ENCODE measurements at places on chromosomes 7 and 10.

DNA sequence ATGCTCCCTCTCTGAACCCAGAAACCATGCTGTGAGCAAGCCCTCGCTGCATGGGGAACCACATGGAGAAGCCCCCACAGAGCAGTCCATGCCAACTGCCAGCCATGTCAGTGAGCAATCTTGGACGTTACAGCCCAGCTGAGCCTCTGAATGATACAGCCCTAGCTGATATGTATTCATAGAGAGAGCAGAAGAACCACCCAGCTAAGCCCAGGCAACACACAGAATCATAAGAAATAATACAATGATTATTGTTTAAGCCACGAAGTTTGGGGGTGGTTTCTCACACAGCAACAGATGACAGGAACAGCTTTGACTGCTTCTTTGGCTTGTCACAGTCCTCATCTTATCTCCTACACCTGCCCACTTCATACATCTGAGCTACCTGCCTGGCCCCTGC is 32.5 kb upstream of the CARD11 start:
- no peak for DNase-seq

DNA sequence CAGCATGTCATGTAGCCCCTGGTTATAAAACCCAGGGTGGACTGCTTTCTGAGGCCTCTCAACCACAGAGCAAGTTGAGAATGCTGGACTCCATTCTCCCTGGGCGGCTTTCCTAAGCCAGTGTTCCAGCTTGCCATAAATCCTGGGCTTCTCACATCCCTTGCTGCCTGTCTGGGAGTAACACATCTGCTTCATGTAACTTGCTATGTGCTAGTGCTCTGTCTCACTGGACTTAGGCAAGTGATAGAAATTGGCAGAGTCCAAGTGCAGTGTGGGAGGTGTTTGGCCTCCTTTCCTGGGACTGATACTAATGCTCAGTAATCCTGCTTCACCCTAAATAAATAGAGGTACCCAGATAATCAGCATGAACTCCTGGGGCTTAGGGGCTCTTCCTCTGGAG is 277.1 kb upstream of the POM121L12 start:
- no peak for DNase-seq

DNA sequence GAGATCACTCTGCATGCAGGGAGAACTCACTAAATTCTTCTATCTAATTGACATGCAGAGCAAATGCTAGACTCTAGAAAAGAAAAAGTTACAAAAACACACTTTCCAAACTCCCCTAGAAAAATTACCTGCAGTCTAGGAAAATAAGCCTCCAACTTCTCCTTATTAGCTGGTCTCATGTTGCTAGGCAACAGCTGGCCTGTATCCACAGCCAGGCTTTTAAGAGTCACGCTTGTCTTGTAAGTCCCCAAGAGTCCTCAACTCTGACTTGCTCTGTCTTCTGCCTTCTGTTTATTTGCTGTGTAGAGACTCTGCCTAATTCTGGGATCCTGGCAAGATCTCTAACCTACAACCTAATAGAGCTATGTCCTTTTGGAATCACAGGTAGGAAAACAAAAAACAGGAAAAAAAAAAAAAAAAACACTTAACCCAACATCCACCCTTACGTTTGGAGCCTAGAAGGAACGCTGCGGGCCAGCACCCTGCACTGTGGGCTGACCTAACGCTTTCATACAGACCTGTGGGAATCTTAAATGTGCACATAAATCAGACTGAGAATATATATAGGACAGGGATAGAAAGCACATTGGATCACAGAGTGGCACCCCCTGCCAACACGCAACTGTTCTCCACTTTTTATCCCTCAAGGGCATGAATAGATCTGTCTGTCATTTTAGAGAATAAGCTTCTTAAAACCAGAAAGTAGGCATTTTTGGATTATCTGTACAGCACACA is 117.0 kb upstream of the PTPRZ1 start:
- DNase-seq, result no peak

DNA sequence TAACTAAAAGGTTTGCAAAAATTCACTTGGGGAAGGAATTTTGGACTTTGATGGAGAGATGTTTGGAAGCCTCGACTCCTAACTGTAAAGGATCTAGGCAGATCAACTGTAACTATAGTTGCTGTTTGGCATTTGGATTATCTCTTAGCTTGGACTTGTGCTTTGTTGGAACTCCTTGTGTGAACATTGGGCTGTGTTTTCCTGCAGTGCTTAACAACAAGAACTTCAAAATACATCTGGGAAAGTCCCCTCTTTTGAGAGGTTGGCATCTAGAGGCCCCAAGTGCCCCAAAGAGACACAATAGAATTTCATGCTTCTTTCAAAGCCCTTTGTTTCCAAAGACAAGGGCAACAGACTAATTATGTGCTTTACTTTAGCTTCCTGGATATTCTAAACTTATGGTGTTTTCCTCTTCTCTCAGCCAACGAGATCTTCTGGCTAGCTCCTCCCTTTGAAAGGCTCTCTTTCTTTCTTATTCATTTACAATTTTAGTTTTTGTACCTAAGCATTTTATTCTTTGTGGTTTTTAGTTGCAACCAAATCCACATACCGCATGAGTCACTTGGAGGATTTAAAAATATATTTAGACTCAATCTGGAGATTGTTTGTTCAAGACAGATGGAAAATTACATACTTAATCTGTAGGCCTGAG is 11.6 kb downstream of the ABCA13 start:
- no peak for DNase-seq

GRCh38 chr10:34773636-34774630 is 41.2 kb downstream of the PARD3 start:
- DNase-seq, result no peak

- no peak for DNase-seq
Measured at GRCh38 chr7:5625938-5626337, 155.5 kb downstream of the RNF216 start.

GRCh38 chr7:155166673-155167370 is 96.7 kb downstream of the HTR5A start:
- DNase-seq, result no peak

DNA sequence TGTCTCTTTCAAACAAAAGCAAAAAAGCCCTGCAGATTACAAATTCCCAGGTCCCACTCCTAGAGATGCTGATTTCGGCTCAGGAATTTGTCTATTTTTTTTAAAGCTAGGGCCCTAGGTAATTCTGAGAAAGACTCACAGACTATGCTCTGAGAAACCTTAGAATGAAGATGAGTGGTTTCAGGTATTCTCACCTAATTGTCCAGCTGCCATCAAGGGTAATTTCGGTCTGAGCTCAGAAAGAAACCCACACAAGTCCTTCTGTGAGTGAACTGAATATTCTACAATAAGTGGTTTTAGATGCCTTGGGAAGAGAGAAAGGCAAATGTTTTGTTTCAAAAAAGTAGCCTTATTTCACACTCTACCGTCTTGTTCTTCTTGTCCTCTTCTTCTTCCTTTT is 45.7 kb downstream of the DCLRE1A start:
- no peak for DNase-seq

DNA sequence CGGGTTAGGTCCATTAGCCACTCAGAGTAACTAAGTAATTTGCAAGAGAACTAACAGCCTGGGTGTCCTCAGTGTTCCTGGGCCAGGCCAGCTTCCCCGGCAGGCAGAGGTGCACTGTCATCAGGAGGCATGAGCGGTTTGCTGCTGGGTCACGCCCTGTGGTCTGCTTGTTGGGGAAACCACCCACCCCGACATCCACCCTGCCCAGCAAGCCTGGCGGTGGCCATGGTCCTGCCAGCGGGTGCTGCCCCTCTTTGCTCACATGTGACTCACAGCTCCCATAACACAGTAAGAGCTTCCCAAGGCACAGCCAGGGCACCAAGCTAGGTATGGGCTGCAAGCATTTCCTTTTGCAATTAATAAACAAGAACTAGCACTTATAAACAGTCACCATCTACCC is 75.9 kb downstream of the RGS10 start:
- DNase-seq, result no peak

DNA sequence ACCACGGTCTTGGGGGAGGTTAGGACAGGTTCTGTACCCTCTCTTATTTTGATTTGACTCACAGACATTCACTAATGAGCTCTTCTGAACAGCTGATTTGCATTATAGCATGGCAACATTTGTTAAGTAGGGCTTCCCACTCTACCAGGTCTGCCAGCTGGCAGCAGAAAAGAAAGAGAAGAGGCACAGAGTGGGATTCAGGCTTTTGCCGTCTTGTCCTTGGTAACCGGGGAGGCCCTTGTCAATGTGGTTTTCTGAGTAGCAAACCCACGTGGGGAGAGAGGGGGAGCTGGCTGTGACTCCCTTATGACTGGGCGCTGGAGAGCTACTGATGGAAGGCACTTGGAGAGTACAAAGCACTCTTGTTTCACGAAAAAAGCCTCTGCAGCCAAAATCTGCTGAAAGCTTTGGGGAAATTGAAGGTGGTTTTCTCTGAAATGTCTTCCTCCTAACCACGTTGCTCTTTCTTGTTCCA is 355.3 kb upstream of the GALNT17 start:
- DNase-seq, result no peak

GRCh38 chr10:76231286-76231934 is 800.0 kb downstream of the LRMDA start:
- no peak for DNase-seq

DNA sequence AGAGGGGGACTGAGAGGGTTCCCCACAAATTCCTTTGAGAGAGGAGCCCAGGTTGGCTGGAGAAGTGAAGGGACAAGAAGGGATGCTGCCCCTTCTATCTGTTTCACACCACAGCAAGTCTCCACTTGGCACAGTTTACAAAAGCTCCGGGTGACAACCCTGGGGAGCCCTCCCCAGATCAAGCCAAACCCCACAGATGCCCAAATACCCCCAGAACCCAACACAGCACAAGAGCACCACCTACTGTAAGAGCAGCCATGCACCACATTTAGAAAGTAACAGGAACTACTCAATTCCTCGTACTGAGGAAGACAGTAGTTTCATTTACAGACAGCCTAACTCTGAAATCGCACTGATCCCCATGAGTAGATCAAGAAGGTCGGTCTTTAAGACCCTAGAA is 67.8 kb upstream of the ATP6V0A4 start:
- peak; percentile 24 for DNase-seq

DNA sequence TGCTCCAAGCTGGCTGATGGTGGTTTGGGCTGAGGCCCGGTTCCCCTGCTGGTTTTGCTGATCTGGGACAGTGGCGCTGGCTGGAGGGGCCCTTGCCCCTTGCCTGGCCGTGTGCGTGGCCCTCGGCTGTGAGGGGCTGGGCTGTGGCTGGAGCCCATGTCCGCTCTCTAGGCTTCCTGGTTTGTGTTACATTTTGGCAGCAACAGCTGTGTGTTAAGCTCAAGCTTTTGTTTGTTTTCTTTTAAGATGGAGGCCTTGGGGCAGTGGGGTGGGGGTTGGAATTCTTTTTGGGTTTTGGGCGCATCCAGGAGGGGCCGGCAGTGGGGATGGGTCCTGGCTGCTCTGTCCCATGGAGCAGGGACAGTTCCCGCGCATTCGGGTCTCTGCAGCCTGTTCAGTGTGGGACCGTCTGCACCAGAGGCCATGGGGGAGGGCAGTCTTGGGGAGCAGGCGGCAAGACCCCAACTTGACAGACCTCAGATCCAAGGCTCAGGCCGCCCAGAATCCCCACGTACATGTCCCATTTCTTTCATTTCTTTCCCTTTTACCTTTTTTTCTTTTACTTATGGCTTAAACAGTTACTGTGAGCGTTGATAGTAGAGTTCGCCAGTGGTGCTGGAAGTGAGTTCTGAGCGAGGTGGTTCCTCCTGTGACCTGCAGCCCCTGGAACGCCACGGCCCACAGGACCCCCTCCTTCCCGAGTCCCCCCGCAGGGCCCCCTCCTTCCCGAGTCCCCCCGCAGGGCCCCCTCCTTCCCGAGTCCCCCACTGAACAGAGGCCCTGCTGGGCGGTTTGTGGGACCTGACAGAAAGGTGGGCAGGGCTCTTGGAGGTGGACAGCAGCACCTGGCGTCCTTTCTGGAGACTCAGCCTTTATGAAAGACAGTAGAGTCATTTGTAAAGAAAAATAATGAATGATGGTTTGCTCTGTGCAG is 75.3 kb downstream of the INPP5A start:
- DNase-seq, result no peak

DNA sequence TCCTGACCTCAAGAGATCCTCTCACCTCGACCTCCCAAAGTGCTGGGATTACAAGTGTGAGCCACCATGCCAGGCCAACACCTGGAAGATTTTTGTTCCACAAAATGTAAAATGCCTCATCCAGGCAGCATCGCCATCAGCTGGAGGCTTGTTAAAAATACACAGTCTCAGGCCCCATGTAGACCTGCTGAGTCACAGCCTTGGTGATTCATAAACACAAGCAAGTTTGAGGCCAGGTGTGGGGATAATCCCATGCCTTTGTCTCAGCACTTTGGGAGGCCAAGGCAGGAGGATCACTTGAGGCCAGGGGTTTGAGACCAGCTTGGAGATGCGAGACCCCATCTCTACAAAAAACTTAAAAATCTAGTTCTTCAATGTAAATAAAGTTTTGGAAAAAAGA is 49.1 kb upstream of the FOXK1 start:
- DNase-seq, result no peak

DNA sequence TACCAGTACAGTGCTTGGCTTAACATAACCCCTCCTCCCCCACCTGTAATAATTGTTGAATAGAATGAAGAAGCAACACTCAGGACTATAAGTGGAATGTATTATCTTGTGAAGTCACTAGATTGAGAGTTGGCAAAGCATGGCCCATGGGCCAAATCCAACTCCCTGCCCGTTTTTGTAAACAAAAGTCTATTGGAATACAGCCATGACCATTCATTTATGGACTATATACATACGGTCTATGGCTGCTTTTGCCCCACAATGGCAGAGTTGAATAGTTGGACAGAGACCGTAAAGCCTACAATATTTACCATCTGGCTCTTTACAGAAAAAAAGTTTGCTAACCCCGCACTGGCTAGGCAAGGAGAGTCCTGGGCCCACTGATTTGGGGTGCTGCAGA is 48.1 kb upstream of the CYCS start:
- DNase-seq, result no peak

- DNase-seq, result no peak
Measured at GRCh38 chr10:97887399-97887798, 37.8 kb downstream of the GOLGA7B start.

DNA sequence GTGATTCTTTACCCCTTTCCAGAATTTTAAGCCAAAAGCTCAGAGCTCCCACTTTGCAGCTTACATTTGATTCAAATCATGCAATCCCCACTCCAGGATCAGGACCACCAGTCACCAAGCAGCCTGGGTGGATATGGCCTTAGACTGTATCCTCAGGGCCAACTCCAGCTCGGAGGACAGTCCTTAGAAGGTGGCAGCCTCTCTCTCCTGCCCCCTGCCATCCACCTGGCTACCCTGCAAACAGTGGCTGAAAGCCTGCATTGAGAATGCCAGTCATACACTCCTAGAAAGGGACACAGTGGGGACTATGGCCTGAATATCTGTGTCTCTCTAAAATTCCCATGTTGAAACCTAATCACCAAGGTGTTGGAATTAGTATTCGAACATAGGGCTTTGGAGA is 50.0 kb upstream of the KCNMA1 start:
- no peak for DNase-seq
